ENCODE measurements at places on chromosomes 5 and 9.

DNA sequence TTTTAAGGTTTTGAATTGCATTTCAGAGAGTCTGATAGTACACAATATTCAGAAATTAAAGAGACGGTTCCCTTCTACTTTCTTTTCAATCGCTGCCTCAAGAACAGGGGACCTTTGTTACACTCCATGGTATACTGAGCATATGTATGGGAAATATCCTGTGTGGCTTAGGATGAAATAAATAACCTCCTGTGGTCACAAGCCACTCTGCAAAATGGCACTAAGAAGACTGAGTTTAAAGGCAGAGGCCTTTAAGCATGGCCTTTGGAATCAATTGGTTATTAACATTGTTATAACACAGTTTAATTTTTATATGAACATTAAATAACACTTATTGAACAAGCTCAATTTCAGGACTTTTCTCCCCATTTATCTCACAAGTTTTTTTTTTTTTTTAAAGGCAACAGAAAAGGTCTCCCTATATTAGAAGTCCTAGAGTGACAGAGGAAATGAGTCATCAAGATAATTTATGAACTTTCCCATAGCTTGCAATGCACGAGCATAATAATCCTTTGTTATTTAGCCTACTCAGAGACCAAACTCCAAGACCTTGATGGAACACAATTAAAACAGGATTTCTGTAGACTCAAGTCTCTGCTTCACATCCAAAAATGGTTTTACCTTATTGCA is 341.9 kb downstream of the TMEM167A start:
- DNase-seq = no peak

DNA sequence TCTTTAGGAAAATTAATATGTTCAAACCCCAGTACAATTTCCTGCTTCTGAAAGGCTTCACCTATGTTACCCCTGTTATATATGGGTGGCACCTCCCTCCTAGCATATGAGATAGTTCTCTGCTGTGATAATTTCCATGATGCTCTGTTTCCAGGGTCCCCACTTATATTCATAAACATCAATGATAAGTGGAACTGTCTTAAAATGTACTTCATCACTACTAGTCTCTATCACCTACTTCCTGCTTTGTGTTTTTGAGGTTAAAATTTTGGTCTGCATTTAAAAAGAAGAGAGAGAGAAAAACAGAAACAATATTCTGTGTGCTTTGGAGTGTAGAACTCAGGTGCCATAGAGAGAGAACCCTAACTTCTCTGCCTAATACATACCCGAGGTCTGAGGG is 234.7 kb downstream of the HTR1A start:
- DNase-seq = no peak

DNA sequence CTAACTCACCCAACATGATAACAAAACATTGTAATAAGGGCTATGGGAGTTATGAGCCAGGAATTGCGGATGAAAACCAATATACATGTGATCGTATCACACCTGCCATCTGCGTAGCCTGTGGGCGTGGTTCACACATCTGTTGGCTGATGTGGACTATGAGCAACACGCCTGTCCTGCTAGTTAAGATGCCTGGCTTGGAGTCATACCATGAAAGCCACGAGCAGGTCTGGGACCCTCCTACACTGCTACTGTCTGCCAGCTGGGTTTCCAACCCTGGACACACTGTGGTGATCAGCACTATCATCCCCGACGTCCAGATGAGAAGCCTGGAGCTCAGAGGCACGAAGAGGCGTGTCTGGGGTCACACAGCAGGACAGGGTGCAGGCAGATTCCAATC is 40.2 kb downstream of the STK10 start:
- no peak for DNase-seq

DNA sequence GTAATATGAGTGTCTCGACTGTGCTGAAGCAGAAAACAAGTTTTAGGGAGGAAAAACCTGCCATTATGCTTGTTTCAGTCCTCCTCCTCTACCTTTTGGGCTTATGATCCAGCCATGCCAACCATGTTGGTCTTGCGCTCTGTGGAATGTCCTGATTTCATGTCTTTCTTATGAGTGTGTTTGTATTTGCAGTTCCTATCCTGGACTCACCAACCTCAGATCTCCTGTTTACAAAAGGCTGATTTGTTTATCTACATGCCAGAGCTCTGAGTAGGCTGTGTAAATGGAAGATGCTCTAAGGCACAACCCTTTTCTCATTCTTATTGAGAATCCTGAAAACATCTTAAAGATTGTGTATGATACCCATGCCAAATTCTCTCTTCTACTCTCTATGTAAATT is 138.6 kb downstream of the ARHGEF28 start:
- DNase-seq = no peak

- no peak for DNase-seq
Measured at GRCh38 chr9:32011049-32011448, 373.4 kb upstream of the ACO1 start.

- DNase-seq = no peak
Measured at GRCh38 chr5:98109561-98110006, 663.9 kb upstream of the RGMB start.

GRCh38 chr5:177982072-177982727 is 13.8 kb downstream of the PROP1 start:
- DNase-seq = no peak

GRCh38 chr5:105684799-105685198 is 1985.9 kb downstream of the EFNA5 start:
- no peak for DNase-seq

DNA sequence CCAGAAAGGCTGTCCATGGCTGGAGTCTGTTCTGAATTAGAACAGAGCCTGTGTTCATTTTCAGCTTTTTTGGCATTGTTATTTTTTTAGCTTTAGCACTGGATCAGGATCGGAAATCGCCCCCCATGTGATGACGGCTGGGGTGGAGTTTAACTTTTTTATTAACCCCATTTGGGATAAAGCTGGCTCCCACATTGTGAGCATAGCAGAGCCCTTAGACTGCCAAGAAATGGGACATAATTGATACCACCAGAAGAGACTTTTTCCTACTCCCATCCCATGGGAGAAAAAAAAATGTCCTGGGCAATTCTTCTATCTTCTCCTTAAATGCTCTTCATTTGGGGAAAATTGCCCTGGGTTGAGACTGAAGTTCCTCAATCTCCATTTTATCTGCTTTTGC is 52.4 kb downstream of the SLIT3 start:
- no peak for DNase-seq

GRCh38 chr5:50958852-50959457 is 292.5 kb downstream of the PARP8 start:
- DNase-seq = no peak

Measured in T-cell (primary cell).